T-cell (primary cell): ENCODE measurements at places on chromosomes 16 and 17. TPM values are rescaled to one million over a fixed set of nuclear protein-coding genes. Genes with fewer than 3 reads are reported as not detected.

Gene SOX9
- 0.35 TPM for total RNA-seq

GRCh38 chr16:79483336-79483735 lies 117.2 kb downstream of the MAF start:
- H3K36me3 ChIP-seq, result no peaks in the 10 kb centered on the region
- no peak for DNase-seq
- peaks cover 5% of the 10 kb centered on the region for H3K27me3 ChIP-seq
- H3K27ac ChIP-seq, result no peak overlapping the region

Gene PRDM7
- total RNA-seq, result not detected

- peak overlapping the region; percentile 94 for H3K27ac ChIP-seq
- no peaks in the 10 kb centered on the region for H3K27me3 ChIP-seq
- DNase-seq, result peak; percentile 16
- no peaks in the 10 kb centered on the region for H3K36me3 ChIP-seq
These were observed 101.8 kb downstream of the XYLT1 start for GRCh38 chr16:17368951-17369350.
